ENCODE measurements at places on chromosomes 13 and 19. TPM values are rescaled to one million over a fixed set of nuclear protein-coding genes. Genes with fewer than 3 reads are reported as not detected.
A peak's percentile ranks its signal among the peaks of the same experiment; 100 is the strongest.

TRAPPC5 gene
- 114 TPM for total RNA-seq

KIR2DL4 gene
- not detected for total RNA-seq

SIGLEC12 gene
- total RNA-seq: not detected

SULT2A1 gene
- total RNA-seq: 1.4 TPM

CEACAM7 gene
- not detected for total RNA-seq

ADAT3 gene
- total RNA-seq: 2.1 TPM

PRR22 gene
- 0.24 TPM for total RNA-seq

DNA sequence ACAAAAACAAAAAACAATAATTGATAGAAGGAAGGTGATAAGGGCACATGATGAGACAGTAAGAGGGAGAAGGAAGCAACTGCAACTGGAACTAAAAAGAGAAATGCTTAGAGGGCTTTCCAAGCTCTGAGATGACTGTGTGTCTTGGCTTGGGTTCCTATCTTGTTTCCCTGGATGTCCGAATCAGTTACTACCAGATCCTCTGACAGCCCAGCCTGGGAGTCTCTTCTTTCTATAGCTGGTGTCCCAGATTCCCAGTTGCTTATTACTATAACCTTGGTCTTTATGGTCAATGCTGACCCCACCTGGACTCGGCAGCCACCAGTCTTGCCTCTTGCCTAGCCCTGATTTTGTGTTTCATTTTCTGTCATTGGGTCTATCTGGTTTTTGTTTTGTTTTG, 116.4 kb downstream of the RFC3 start:
- DNase-seq: no peak

- DNase-seq: no peak
Observed at GRCh38 chr19:1304197-1304924, 18.7 kb downstream of the EFNA2 start.

DNA sequence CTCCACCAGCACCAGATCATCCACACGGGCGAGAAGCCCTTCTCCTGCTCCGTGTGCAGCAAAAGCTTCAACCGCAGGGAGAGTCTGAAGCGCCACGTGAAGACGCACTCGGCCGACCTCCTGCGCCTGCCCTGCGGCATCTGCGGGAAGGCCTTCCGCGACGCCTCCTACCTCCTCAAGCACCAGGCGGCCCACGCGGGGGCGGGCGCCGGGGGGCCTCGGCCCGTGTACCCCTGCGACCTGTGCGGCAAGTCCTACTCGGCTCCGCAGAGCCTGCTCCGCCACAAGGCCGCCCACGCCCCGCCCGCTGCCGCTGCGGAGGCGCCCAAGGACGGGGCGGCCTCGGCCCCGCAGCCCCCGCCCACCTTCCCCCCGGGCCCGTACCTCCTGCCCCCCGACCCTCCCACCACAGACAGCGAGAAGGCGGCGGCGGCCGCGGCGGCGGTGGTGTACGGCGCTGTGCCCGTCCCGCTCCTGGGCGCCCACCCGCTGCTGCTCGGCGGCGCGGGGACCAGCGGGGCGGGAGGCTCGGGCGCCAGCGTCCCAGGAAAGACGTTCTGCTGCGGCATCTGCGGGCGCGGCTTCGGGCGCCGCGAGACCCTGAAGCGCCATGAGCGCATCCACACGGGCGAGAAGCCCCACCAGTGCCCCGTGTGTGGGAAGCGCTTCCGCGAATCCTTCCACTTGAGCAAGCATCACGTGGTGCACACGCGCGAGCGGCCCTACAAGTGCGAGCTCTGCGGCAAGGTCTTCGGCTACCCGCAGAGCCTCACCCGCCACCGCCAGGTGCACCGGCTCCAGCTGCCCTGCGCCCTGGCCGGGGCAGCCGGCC, 9.4 kb downstream of the ZNF784 start:
- DNase-seq: no peak

- DNase-seq: no peak
Observed at GRCh38 chr13:44336934-44337333, 36.7 kb upstream of the SERP2 start.

DNA sequence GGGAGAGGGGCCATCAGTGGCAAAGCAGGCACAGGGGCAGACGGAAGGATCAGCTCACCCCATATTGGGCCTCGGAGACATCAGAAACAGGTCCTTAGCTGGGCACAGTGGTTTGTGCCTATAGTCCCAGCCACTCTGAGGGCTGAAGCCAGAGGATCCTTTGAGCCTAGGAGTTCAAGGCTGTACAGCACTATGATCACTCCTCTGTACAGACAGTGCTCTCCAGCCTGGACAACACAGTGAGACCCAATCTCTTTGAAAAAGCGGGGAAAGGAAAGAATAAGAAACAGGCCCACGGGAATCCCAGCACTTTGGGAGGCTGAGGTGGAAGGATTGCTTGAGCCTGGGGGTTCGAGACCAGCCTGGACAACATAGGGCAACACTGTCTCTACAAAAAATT, 6.0 kb downstream of the SERTAD1 start:
- DNase-seq: no peak

DNA sequence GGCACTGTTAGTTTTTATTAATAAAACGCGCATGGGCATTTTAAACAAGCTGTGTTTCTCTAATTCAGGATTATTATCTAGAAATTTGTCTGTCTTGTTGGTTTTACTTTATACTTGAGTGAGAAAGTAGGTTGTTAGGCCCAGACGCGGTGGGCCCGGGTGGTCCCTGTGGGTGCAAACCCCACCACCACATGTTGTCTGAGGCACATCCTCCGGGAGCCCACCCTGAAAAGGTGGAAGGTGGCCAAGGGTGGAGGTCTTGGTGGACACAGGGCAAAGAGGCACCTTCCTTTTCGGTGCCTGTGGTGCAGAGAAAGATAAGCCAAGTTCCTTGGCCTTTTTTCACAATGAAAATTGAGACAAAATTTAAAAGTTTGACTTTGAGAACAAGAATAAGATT, 16.6 kb downstream of the ATP4B start:
- no peak for DNase-seq

DNA sequence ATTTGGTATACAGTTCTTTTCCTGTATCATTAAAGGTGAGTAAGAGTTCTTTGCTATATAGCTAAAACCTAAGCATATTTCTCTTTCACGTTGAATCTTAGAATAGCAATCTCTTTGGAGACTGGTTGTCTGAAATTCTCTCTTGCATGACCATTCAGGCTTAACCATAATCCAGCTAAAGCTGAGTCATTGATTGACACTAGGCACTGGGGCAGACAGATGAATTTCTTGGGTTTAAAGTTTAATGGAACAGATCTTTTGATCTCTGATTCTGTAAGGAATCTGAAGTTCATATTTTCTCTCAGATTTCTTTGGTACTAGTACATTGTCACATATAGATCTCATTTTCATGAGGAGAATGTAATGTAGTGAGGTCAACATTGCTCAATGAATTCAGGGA, 397.3 kb upstream of the MIR17HG start:
- DNase-seq: no peak

GRCh38 chr13:33193428-33193974, 92.1 kb downstream of the STARD13 start:
- no peak for DNase-seq

- no peak for DNase-seq
Observed at GRCh38 chr13:28955264-28955966, 135.3 kb downstream of the MTUS2 start.

GRCh38 chr13:99415851-99416331, 85.4 kb upstream of the TM9SF2 start:
- DNase-seq: no peak

DNA sequence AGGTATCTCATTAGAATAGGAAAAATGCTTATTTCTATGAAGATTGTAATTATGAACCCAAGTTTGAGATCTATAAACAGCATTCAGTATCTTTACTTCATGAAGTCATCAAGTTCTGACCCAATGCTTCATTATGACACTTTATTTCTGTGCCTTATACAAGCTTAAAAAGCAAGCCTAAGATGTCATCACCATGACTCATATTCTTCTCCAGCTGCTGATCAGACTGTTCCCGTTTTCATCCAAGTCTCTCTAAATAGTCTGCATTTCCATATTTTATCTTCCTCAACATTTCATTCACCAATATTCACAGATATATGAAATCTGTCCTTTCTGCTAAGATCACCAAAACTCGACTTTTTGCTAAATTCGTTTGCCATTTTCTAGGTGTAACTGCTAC, 1247.2 kb upstream of the PRR20A start:
- DNase-seq: no peak

DNA sequence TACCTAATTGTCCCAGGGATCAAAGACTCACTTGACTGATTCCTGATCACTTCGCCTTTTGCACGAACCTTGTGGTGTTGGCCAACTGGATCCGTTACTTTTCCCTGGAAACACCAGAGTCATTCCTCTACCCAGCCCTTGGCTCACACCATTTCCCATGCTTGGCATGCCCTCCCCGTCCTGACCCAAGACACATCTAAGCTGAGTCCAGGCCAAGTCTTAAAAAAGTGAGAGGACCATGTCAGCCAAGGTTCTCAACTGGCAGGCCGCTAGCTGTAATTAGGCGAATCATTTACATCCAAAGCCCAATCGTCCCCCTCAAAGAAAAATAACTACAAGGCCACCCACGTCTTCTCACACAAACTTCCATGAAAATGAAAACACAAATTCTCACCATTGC, 11.5 kb downstream of the PLAUR start:
- no peak for DNase-seq

DNA sequence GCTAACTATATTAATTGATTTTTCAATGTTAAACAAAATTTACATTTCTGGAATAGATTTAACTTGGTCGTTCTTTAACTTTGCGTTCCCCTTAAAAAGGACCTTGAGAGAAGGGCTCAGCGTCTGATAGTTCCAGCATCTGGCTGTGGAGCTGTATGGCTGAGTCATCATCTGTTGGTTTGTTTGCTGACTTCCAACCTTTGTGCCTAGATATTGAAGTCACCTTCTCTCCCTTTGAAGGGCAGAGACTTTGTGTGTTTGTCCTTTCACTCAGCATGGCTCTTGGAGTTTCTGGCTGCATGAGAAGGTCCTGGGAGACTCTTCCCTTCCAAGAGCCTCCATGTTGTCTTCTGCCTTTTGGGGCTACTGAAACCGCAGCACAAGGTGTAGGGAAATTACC, 16.6 kb upstream of the IRS2 start:
- DNase-seq: no peak

GRCh38 chr13:111187960-111188541, 72.9 kb downstream of the ARHGEF7 start:
- DNase-seq: peak; percentile 46

DNA sequence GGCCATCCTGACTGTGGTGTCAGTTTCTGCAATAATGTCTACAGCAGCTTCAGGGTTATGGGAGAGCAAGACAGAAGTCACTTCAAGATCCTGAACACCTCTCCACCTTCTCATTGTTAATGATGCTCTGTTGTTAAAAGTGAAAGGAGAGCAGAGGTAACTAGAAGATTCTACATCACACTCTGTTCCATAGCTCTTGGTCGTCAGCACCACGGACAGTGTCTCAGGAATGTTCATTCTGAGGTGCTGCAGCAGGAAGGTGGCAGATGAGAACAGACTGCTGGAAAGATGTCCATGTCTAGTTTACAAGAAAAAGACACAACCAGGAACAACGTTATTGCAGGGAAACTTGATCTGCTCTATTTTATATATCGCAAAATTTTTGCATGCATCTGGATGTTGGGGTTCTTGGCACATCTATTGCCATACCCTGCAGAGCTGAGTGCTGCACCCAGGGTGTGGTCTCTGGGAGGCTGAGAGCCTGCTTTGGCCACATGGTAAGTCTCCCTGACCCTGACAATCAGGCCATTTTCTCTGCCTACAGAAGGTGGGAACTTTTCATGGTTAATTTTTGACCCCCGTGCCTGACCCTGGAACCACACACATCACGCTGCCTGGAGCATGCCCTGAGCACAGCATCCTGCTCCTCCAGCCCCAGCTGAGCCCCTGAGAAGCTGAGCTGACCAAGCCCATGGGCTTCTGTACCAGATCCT, 12.7 kb downstream of the CEACAM21 start:
- no peak for DNase-seq

DNA sequence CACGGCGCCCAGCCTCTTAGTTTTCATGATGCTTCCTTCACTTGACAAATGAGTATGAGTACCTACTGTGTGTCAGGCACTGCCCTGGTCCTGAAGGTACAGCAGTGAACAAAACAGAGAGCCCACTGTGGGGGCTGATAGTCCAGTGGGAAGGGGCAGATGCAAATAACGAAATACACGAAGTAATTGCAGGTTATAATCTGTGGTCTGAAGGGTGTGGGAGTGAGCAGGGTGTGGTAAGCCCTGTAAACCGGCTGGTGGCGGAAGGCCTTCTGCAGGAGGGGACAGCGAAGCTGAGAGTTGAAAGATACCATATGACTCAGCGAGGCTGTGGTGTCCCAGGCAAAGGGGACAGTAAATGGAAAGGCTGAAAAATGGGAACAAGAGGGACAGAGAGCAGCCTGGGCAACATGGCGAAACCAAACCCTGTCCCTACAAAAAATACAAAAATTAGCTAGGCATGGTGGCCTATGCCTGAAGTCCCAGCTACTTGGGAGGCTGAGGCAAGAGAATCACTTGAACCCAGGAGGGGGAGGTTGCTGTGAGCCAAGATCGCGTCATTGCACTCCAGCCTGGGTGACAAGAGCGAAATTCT, 60.5 kb downstream of the MAP4K1 start:
- no peak for DNase-seq

DNA sequence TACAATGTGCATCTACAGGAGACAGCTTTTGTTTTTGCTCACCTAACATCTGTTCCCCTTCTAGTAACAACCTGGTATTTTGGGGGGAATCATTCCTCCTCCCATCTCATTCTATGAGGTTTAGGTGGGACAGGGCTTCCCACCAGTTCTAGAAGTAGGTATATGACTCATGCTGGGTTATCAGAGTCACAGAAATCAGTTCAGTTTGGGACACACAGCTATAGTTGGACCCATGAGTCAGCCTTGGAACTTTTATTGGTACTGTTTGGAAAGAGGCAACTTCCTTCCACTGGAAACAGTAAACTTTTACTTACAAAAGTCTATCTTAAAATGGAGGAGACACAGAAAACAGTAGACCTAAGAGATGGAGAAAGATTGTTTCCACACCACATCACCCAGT, 185.5 kb downstream of the DNAJC3 start:
- DNase-seq: no peak

GRCh38 chr13:36887758-36888521, 32.1 kb downstream of the SMAD9 start:
- DNase-seq: no peak

DNA sequence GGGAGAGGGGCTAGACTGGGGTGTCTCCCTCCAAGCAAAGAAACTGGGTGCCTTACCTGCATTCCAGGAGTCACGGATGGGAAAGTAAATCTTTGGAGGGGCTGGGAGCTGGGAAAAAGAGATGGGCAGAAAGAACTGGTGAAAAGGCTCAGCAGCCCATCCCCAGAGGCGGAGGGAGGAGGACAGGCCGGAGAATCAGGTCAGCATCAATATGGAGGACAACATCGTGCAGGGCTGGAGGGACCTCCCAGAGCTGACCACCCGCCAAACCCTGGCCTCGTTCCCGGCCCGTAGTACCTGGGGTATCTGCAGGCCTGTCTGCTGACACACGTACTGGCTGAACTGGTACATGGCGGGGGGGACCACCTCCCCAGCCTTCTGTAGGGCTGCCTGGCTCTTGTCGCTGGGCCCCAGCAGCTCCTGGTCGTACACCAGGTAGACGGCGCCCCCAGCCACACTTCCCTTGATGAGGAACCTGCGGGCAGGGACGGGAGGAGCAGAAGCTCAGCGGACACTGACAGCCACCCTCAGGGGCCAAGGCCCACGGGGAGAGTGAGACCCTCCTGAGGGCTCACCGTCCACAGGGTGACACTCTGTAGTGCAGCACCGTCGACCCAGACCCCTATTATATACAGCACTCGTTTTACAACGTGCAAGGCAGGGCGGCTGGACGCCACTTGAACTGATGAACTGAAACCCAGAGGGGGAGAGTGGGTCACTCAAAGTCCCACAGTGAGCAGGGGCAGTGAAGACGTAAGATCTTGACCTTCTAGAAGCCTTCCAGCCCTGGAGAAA, 830 bp downstream of the MICOS13 start:
- DNase-seq: no peak

- no peak for DNase-seq
Observed at GRCh38 chr19:3201911-3202310, 16.2 kb downstream of the NCLN start.

Data from gastrocnemius medialis (tissue), 4 donors.